ENCODE measurements at places on chromosomes 11 and 22. TPM values are rescaled to one million over a fixed set of nuclear protein-coding genes. Genes with fewer than 3 reads are reported as not detected.

- DNase-seq, result no peak
These were observed 92.0 kb upstream of the ISX start for GRCh38 chr22:34973926-34974325.

DNA sequence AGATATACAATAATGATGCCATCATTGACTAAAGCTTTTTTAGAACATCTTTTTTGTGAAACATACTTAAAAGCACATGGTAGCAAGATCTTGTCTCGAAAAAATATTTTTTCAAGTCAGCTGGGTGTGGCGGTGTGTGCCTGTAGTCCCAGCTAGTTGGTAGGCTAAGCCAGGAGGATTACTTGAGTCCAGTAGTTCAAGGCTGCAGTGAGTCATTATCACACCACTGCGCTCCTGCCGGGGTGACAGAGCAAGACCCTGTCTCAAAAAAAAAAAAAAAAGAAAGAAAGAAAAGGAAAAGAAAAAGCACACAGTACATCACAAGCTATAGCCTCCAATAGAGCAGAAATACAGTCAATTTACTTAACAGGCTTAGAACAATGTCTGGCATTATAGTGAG lies 37.0 kb downstream of the ENTHD1 start:
- DNase-seq, result no peak

- DNase-seq, result no peak
These were observed 20.9 kb downstream of the OOSP3 start for GRCh38 chr11:59899532-59899931.

DNA sequence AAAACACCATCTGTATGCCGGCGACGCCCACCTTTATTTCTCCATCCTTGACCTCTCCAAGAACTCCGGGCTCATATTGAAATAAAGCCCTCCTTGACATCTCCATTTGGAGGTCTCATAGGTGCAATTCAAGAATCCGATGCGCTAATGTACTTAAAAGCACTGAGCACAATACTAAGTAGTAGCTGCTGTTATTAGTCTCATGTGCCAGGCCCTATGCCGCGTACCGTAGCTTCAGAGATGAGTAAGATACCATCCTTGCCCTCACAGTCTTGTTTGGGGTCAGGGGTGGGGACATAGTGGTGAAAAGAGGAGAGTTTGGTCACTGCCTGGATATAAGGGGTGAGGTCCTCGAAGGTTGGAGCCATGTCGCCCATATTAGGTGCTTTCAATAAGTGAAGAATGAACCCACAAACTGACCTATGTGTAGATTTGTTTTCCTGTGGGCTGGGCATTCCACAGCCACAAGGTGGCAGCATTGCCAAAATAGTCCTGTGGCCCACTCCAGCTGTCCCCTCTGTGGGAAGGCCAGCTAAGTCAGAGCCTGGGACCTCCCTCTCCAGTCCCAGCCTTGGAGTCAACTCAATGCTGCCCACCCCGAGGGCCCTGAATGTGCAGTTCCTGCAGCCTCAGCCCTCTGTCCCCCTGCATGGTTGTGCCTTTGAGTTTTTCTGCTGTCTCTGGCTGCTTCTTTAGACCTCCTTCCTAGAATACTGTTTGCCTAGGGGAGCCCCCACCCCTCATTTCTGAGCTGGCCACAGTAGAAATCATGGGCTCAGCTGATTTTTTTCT lies 6.5 kb downstream of the DCPS start:
- DNase-seq, result peak; percentile 74

DNA sequence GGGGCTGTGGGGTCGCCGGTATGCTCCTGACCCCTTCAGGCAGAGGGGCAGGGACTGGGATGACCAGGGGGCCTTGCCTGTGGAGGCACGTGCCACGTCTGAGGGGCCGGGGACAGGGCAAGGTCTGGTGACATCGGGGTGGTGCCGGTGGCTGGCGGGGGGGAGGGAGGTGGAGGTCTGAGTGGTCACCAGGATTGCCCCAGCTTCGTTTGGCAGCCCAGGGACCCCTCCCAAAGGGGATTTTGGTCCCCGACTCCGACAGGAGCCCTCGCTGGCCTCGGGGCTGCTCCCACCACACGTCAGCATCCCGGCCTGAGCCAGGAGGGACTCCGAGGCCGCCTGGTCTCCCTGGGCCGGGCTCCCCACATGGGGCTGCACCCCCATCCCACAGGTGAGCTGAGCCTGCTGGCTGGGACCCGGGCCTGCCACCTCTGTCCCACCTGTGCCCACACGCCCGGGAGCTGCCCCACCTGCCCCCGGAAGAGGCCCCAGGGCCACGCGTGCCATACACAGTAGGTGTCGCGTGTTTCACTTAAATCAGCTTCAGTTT lies 1.1 kb upstream of the MUC6 start:
- DNase-seq, result no peak

DNA sequence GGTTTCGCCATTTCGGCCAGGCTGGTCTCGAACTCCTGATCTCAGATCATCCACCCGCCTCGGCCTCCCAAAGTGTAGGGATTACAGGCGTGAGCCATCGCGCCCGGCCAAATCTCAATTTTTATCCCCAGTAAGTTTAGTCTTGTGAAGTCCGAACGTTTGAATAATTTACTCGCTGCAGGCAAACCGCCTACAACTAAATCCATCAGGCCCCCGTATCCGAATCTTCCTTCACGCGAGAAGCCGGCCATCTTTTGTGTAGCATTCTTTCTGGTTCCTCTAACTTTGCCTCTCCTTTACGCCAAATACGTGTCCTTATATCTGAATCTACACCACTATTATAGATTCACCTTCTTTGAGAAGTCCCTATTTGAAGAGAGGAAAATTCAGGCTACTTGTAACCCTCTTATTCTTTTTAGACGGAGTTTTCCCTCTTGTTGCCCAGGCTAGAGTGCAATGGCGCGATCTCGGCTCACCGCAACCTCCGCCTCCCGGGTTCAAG lies 581 bp upstream of the EIF3L start:
- DNase-seq, result peak; percentile 62

- DNase-seq, result peak; percentile 68
These were observed 56.9 kb downstream of the MICAL2 start for GRCh38 chr11:12167061-12168000.

- no peak for DNase-seq
These were observed 73.9 kb downstream of the TRPC6 start for GRCh38 chr11:101509922-101510321.

DNA sequence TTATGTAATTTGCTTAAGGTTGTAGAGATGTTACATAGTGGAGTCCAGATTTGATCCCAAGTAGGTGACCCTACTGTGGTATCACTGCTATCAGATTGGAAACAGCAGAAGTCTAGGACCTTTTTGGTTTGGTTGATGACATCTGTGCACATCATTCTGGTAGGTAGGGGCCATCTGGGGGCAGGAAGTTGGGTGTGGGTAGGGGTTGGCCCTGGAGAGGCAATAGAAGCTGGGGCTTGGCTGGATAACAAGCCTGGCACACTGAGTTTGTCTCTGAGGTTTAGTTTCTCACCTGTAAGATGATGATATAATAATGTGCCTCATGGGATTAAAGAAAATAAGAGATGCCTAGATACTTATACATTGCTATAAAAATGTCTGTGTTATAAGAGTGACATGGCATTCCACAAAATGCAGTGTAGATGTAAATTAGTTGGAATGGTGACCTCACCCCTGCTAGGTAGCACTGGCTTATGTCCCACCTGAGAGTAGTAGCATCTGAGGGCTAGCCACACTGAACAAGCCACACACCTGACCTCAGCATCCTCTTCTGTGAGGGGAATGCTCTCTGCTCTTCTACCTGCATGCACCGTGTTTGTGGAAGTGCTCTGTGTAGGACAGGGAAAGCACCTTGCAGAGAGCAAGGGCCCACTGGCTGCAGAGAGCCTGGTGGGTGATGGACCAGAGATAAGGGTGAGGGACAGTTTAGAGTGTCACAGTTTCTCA lies 36.9 kb downstream of the PTPRJ start:
- DNase-seq, result peak; percentile 76

DNA sequence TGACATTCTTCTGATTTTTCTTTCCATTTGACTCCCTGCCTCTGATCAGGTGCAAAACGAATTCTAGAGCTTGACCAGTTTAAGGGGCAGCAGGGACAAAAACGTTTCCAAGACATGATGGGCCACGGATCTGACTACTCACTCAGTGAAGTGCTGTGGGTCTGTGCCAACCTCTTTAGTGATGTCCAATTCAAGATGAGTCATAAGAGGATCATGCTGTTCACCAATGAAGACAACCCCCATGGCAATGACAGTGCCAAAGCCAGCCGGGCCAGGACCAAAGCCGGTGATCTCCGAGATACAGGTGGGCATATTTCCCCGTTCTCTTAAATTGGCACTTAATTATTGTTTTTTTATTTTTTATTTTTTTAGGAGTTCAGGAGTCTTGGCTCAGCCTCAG lies 15.4 kb downstream of the XRCC6 start:
- no peak for DNase-seq

GRCh38 chr22:27799015-27799826 lies 2.3 kb downstream of the MN1 start:
- no peak for DNase-seq

- no peak for DNase-seq
These were observed 49.2 kb upstream of the POU2AF1 start for GRCh38 chr11:111428113-111428876.

GRCh38 chr11:44829838-44830237 lies 103.1 kb downstream of the TSPAN18 start:
- DNase-seq, result no peak

- DNase-seq, result peak; percentile 80
These were observed 35.3 kb upstream of the GNB1L start for GRCh38 chr22:19889951-19890350.

DNA sequence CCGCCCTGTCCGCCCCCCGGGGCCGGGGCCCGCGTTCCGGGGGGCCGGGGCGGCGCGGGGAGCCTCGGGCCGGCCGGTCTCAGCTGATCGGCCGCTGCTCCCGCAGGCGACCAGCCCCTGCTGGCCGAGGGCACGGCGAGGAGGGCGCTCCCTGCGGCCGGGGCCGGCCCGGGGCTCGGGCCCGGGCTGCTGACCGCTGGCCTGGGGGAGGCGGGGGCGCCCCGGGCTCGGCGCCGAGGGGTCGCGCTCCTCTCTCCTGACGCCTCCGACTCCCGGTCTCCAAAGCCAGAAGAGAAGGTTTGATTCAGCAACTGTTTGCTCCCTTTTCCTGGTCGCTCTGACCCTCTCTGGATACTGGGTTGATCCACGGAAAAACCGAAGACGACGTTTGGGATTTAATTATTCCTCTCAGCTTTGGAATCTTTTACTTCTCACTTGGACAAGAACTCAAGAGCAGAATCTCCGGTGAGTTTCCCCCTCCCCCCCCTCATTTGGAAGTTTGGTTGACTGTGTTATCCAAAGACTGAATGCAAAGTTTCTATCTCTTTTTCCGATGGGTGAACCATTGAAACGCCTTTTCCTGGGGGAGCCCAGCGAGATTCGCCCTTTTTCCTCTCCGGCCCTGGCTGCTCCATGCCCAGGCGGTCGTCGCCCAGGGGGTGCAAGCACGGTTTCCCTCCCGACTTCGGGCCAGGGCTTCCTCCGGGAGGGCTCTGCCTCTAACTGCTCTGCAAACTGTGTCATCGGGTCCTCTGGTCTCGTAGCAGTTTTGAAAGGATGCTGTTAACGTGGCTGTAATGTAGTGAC lies 725 bp downstream of the KDM2A start:
- DNase-seq, result peak; percentile 49

DNA sequence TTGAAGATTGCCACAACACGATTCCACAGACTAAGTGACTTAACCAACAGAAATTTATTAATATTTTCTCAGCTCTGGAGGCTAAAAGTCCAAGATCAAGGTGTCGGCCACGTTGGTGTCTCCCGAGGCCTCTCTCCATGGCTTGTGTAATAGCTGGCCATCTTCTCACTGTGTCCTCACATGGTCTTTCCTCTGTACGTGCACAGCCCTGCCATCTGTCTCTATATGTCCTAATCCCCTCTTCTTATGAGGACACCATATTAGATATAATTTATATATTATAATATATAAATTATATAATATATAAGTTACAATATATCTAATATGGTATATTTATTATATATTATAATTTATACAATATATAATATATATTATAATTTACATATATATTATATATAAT lies 25.1 kb upstream of the SCGB1A1 start:
- DNase-seq, result no peak

GRCh38 chr11:45927684-45928413 lies 5.4 kb downstream of the LARGE2 start:
- no peak for DNase-seq

DNA sequence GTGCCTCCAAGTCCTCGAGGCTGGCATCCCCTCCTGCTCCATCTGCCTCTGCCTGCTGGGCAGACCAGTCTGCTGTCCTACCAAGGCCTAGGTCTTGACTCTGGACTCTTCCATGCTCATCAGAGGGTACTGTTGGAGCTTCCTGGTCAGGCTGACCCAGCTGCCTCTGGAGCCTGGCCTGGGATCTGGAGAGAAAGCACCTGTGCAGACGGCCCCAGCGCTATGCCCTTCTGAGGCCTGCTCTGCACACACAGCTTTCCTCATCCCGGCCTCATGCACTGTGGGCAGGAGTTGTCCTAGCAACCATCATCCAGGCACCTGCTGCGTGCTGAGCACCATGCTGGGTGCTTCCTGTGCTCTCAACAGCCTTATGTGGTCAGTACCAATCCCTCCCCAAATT lies 70.8 kb downstream of the CDKN1C start:
- no peak for DNase-seq

DNA sequence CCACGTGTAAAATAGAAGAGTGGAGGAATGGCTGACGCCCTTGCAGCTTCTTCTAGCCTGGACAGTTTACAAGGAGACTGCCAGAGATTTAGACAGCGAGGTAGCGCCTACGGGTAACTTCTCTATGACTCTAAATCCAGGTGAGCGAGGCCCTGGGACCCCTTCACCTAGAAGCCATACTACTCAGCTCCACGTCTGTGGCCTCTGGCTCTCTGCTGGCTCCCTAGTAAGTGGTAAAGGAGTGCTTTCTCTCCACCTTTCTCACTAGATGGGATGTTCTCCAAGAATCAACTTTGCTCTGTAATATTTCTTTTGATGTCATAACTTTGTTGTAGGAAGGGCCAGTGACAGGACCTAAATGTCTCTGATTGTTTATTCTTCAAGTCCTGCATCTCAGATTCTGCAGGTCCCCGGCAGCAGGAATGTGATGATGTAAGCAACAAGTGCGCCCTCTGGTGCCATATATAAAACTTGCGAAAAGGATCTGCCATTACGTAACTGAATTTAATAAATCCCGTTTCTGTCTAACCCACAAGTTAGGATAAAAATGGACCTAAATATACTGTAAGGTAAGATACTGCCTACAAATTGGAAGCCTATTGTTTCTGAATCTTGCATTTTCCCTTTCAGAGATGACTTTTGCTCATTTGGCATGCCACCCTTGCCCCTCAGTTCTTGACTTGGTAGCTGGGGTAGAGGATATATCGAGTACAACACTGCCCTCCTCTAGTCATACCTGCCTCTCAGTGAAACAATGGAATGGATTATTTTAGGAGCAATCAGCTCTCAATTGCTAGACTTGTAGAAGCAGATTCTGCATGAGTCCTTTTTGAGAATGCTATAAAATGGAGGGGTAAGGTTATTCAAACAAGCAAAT lies 11.0 kb upstream of the PTPN5 start:
- DNase-seq, result peak; percentile 60

MS4A15 gene
- not detected for total RNA-seq

CFAP300 gene
- not detected for total RNA-seq

RTN4R gene
- 2.3 TPM for total RNA-seq

B3GAT1 gene
- total RNA-seq, result 0.21 TPM

CBLIF gene
- total RNA-seq, result not detected

GAB2 gene
- 4.8 TPM for total RNA-seq
